ENCODE measurements at places on chromosomes 4 and X.

DNA sequence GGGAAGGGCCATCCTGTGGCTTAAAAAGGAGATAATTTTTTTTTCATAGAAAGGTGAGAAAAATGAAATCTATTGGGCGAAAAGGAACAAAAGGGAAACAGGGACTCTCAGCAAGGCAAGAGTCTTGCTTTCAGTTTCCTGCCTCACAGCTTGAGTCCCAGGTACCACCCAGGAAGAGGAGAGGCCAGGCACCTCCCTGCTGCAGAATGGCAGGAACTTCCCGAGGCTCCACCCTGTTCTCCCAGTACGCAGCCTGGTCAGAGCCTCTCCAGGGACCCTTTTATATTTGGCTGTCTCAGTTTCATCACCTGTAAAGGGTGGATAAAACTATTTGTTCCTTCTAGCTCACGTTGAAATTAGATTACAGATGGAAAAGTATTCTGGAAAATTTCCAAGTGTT lies 33.8 kb downstream of the UCHL1 start:
- no peak for DNase-seq

DNA sequence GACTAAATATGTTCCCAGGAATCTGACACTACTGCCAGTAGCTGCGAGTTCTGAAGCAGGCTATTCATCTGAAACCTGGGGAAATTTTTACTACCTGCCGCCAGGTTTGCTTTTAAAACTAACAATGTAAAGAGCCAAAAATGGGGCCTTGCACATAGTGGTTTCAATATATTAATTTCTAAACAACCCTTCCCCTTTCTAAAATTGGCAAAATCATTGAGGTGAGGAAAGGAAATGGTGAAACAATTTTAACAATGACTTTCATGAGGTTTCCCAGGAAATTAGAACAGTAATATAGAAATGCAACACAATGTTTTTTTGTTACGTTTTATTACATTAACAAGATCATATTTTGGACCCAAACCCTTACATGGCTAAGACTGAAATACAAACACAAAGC lies 21.3 kb downstream of the FANCB start:
- DNase-seq: no peak

DNA sequence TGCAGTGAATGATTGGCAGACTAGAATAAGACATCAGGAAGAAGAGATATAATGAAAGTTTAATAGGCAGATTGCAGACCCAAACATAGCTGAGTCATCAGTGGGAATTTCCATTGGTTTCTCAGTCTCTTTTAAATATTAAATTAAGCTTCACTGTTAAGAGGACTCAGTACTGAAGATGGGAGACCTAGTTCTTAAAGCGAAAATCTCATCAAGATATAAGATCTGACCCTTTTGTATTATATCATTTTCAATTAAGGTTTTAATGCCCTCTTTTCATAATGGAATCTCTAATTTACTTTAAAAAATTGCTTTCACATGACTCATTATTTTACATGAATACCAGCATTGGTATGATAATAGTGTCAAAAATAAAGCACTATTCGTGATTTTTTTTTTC lies 168.9 kb upstream of the ATOH1 start:
- no peak for DNase-seq

DNA sequence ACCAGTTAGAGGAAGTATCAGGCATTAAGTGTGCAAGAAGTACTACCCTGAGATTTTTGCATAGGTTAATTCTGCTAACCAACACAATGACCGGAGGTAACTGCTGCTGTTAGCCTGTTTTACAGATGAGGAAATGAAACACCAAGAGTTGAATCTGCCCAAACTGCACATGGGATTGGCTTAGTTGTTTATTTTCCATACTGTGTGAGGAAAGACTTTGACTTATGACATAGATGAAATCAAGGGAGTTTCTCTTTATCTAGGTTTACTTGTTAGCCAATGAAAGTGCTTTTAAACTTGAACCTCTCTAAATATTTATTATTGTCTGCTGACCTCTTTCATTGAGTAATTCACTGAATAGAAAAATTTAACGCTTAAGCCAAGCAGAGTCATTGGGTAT lies 10.3 kb downstream of the GUCY1B1 start:
- no peak for DNase-seq

DNA sequence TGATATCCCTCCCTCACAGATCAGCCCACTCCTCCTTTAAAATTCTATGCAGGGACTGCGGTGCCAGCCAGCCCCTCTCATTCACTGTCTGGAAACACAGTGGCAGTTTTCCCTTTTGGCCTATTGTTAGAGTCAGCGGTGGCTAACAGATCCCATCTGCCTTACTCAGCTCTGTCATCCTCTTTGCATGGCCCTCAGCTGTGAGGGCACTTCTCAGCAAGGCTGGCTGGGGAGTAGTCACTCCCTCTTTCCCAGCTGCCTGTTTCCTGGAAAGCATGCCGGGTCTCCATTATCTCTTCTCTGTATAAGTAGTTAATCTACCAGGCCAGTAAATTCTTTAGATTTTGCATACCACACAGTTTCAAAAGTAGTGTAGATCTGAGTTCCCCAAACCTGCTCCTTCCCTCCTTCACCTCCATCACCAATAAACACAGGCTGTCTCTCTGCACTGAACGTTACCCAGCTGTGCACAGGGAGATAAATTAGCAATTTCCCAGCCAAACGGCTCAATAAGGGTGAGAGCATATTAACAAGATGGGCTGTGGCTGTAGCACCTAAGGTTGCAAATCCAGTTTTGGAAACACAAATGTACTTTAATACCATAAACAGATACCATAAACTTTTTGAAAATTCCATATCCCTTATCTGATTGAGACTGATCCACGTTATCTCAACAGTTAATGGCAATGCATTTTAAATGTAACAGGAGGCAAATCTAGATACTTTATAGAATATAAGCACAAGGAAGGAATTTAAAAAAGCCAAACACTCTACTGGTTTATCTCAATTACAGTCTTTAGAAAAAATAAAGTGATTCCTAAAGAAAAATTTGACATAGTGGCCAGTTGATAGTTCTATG lies 229.3 kb downstream of the ANKRD50 start:
- DNase-seq: no peak

- DNase-seq: no peak
These were observed 59.3 kb upstream of the UCP1 start for GRCh38 chr4:140628016-140628415.

GRCh38 chr4:42478509-42478908 lies 81.2 kb downstream of the SHISA3 start:
- no peak for DNase-seq

GRCh38 chr4:109406337-109406931 lies 27.2 kb upstream of the SEC24B start:
- DNase-seq: no peak

GRCh38 chr4:184280137-184280536 lies 62.5 kb upstream of the ENPP6 start:
- no peak for DNase-seq

- DNase-seq: no peak
These were observed 76.6 kb downstream of the ARHGAP10 start for GRCh38 chr4:147808447-147808846.

DNA sequence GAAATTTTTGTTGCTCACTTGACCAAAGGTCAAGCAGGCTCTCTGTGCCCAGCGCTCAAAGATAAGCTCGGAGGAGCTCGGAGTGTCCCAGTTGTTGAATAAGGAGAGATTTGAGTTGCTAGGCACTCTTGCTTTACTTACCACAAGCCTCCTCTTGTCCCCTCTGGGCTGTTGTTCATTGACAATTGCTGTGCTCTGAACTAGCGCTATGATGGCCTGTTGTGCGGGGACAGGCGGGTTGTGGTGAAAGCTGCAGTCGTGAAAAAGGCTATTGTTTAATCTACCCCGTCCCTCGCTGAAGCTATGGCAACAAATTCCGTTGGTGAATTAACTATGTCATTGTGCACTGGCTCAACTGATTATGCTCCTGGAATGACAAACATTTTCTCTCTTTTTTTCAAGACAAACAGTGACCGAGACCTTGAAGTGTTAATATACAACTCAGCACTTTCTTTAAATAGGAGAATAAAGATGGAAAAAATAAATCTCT lies 21.0 kb upstream of the POLA1 start:
- no peak for DNase-seq

DNA sequence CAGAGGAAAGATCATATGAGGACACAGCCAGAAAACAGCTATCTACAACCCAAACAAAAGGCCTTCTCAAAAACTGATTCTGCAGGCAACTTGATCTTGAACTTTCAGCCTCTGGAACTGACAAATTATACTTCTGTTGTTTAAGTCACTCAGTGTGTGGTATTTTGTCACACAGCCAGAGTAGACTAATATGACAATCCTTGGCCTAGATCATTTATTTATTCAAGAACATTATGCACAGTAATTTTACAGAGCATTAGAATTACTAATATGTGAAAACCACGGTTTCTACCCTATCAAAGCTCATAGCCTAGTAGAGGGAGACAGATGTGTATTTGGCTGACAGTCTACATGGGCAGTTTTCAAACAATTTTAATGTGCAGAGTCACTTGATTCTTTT lies 167.8 kb upstream of the PCDH18 start:
- no peak for DNase-seq

DNA sequence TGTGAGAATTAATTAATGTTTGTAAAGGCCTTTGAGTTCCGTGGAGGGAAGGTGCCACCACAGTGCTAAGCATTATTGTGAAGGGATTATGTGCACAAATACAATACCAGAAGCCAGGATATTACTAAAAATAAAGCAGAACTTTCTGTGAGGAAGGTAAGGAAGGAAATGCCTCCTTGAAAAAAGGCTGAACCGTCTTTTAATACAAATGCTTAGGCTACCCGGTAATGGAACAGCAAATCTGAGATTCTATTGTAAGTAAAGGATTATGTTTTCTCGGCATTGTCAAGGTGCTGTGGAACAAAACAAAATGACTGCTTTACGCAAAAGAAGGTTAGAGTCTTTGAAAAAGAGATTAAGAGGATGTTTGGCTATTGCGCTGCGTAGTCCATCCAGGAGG lies 57.9 kb upstream of the SPRY1 start:
- DNase-seq: no peak

DNA sequence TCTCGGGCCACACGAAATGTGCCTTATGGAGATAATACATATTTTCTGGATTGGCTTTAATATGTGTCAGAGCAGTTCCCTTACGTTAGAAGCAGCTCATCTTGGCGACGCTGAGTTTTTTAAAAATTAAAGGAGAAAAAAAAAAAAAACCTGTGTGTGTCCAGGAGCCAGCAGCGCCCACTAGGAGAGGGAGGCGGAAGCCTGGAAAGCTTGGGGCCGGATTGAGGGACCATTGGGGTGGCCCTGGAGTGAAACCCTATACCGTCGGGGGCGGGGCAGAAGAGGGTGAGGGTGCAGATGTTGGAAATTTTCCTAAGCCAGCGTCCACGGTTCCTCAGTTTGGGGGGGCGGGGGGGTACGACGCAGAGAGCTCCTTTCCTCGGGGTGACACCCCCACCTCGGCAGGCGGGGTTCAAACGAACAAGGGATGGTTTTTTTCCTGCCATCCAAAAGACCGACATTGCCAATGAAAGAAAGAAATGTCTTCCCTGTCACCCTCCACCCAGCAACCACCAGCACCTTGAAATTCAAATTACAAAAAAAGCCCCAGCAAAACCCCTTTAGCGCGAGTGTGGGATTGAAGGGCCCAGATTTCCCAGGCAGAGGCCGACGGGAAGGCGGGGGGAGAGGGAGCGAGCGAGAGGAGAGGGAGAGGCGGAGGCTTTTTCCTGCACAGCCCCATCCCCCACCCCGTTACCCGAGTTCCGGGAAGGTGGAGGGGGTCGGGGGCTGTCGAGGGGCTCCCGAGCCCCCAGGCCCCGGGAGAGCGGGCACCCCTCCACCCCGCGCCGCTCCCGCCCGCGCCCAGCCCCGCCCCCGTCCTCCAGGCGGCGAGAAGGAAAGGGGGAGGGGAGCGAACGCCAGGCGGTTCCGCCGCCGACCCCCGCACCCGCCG lies 859 bp downstream of the SMARCA1 start:
- no peak for DNase-seq

GRCh38 chr4:157819693-157820464 lies 352.9 kb downstream of the GASK1B start:
- DNase-seq: no peak

Measured in stimulated activated CD8-positive, alpha-beta memory T cell treated with anti-CD3 and anti-CD28 coated beads, Interleukin-4, amount 100 ng/mL, for 1 hour (primary cell).